Hematopoietic multipotent progenitor cell treated with erythropoietin and hydrocortisone succinate and interleukin-3 and kit ligand, for 17 days (in vitro differentiated cells): ENCODE measurements at places on chromosomes 12 and 14.

GRCh38 chr14:99015833-99016232, 256.2 kb downstream of the BCL11B start:
- DNase-seq = no peak

GRCh38 chr14:74963178-74963704, 7.8 kb upstream of the PGF start:
- no peak for DNase-seq

GRCh38 chr14:41749429-41749828, 142.8 kb downstream of the LRFN5 start:
- no peak for DNase-seq

- DNase-seq = no peak
These were observed 2.5 kb downstream of the CCDC197 start for GRCh38 chr14:93999573-93999972.

GRCh38 chr14:51550636-51551035, 101.1 kb upstream of the FRMD6 start:
- DNase-seq = no peak

GRCh38 chr12:52838609-52839435, 4.7 kb upstream of the KRT79 start:
- DNase-seq = no peak

GRCh38 chr14:30921305-30921704, 46.9 kb downstream of the COCH start:
- no peak for DNase-seq

GRCh38 chr12:43241986-43242385, 310.0 kb downstream of the ADAMTS20 start:
- DNase-seq = no peak

DNA sequence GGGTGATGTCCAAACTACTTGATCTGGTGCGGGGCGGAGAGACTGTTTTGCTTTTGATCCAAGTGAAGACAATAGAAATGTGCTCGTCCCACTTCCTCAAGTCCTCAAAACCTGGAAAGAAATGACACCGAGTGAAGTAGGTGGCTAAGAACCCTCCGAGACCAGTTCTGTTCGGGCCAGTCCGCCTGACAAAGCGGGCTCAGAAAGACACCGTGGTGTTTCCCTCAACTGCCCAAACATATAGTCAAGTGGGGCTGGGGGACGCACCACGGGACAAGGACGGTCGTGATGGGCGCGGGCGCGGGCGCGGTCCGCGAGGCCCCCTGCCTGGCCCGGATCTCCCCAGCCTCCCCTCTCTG, 1.6 kb downstream of the PHLDA1 start:
- no peak for DNase-seq
